ENCODE measurements at places on chromosomes 16 and 17.

DNA sequence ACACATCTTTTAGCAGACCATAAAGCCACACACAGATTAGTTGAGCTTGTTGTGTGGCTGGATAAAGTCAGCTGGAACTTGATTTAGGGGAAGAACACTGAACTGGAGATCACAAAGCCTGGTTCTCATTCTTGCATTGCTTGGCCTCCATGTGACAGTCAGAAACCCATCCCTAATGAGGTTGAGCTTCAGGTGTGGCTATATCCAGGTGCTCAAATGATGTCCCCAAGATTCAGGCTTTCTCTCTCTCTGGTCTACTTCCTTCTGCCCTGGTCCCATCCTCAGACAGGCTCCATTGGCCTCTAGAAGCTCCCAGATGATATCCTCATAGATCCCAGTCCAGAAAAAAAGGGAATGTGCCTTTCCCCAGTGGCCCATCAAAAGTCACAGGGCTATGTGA lies 9.6 kb upstream of the BRD7 start:
- DNase-seq = no peak

DNA sequence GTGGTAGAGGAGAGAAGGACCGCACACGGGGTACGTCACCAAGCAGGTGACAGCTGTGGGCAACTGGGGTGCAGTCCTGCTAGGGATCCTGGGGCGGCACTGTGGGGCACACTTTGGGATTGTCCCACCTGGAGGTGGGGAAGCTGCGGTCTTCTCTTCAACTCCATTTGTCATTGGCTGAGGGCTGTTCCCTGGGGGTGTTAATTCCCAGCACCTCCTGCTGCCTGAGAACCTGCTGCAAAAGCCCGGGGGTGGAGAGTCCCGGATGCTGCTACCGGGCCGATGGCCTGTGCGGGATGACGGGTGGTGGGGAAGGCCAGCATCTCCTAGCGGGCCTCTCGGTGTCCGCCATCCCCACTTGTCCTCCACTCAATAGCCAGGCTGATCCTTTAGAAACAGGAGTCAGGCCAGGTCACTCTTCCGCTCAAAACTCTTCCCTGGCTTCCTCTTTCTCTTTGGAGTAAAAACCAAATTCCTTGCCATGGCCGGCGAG lies 100.2 kb downstream of the CYLD start:
- no peak for DNase-seq

DNA sequence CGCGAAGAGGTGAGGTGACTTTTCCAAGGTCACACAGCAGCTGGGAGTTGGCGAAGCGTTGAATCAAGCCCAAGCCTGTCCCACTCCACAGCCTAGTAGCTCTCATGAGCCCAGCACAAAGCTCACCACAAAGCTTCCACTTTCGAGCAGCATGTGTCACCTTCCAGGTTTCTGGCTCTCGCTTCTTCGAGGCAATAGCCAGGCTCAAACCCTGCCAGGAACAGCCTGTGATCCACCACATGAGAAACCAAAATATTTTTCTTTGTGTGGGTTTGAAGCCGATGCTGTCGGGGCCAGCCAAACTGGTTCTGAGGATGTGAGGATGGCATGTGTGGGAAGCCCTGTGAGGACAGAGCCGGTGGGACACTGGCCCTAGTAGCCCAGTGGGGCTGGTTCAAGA lies 68.1 kb downstream of the COG7 start:
- no peak for DNase-seq

DNA sequence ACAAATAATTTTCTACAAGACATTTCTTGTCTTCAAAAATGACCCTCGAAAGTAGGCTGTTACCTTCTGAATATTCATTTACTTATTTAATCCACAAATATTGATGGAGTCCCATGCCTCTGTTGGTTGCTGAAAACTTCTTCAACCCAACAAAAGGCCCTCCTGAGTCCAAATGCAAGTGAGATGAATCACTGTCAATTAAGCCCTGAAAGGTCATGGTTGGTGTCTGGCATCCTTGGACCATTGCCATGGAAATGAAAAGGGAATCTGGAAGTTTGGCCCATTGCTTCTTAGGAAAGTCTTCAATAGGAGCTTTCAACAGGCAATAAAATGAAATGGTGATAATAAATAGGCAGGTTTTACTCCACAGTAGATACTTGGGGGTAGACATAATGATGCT lies 364.7 kb upstream of the DYNLRB2 start:
- DNase-seq = no peak

DNA sequence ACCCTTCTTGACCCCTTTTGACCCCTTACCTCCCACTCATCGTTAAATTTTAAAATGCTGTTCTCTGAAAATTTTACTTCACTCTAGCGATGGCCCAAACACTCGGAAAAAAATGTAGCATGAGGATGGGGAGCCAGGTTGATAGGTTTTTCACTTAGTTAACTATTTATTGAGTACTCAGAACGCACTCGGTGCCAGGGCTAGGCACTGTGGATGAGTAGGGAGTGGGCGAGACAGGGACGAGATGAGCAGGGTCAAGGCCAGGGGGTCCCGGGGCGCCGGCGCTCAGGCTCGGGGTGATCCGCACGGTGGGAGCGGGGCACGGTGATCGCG lies 392 bp downstream of the ZSCAN32 start:
- DNase-seq = no peak

- DNase-seq = no peak
Measured at GRCh38 chr16:55033225-55034156, 102.8 kb downstream of the IRX5 start.

- DNase-seq = no peak
Measured at GRCh38 chr16:10889855-10890254, 12.9 kb downstream of the CIITA start.

DNA sequence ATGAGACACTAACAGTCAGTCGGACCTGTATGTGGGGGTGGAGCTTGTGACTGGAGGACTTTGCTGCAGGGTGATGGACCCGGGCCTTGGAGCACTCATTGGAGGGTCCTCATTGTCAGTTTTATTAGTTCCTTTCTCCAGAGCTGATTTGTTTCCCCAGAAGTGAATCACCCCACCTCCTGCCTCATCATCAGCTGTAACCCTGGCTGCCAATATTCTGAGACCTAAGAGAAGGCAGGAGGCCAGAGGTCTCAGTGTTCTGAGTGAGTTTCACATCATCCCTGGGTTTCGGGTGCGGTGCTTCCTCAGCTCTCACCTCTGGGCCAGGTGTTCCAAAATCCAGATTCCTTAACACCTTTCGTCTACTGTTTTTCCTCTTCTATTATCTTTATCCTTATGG lies 49.9 kb upstream of the KIFC3 start:
- no peak for DNase-seq

DNA sequence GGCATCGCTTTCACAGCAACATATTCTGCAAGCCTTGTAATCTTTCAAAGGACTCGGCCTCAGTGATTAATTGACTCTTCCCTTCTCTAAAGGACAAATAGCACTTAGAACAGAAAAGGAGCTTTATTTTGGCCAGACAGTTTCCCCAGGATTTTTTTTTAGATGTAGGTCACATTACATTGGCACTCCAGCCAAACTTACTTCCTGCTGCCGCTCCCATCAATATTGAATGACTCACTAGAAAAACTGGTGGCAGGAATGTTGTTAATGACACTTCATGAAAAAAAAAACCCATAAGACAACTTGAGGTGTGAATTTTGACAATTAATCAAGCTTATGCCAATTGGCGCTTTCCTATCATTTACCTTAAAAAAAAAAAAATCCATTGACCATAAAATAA lies 432.6 kb downstream of the TOX3 start:
- DNase-seq = no peak

DNA sequence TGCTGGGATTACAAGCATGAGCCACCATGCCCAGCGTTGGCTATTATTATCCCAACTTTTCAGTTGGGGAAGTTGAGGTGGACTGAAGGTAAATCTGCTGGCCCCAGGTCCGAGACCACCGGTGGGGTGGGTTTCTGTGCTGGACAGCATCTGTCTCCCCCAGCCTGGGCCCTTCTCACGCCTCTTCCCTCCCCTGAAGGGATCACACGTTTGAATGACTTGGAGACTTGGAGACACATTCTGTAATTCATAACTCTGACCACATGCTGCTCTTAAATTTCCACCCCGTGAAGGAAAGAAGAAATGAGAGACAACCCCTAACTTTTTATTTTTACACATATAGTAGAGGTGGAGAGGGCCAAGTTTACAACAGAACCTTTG lies 109.8 kb downstream of the MSI2 start:
- DNase-seq = no peak

GRCh38 chr16:69859105-69859989 lies 91.8 kb upstream of the CLEC18A start:
- DNase-seq = no peak

DNA sequence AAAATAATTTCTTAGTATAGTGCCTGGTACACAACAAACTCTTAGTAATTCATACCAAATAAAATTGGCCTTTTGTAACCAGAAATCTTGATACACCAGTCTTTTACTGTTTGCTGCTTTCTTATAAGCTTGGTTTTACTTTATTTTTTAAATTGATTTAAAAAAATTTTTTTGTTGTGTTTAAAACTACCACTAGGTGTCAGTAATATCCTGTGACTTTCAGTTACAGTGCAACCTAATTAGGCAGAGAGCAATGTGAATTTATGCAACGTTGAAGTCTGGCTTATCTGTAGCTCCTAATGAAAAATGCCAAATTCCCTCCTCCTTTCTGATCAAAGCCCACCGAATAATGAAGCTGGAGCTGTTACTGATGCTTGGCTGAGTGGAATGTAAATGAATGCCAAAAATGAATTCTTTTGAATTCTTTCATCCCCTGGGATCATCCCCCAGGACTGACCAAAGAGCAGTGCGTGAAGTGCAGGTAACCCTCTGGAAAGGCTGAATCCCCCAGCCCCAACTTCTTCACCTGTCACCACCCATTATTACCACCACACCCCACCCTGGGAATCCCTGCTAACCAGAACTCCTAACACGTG lies 3.8 kb downstream of the ERCC4 start:
- peak; percentile 65 for DNase-seq

- no peak for DNase-seq
Measured at GRCh38 chr17:68228817-68229570, 18.8 kb upstream of the AMZ2 start.

DNA sequence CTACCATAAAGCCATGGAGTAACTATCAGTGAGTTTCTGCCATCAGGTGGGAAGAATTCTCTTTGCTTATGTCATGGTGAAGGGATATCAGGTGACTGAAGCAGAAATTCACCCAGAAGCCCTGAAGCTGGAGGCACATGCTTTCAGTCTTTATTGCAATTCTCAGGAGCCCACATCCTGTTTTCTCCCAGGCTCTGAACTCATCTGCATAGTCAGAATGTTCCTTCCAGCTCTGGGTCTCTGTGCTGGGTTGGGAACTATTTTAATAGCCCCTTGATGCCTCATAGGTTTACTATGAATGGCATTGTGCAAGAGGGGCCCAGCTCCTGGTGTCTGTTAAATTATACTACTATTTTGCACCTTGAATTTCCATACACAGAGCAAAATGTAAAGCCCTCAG lies 198.4 kb upstream of the SOX9 start:
- no peak for DNase-seq

GRCh38 chr17:64457156-64457555 lies 8.2 kb downstream of the MILR1 start:
- DNase-seq = no peak

DNA sequence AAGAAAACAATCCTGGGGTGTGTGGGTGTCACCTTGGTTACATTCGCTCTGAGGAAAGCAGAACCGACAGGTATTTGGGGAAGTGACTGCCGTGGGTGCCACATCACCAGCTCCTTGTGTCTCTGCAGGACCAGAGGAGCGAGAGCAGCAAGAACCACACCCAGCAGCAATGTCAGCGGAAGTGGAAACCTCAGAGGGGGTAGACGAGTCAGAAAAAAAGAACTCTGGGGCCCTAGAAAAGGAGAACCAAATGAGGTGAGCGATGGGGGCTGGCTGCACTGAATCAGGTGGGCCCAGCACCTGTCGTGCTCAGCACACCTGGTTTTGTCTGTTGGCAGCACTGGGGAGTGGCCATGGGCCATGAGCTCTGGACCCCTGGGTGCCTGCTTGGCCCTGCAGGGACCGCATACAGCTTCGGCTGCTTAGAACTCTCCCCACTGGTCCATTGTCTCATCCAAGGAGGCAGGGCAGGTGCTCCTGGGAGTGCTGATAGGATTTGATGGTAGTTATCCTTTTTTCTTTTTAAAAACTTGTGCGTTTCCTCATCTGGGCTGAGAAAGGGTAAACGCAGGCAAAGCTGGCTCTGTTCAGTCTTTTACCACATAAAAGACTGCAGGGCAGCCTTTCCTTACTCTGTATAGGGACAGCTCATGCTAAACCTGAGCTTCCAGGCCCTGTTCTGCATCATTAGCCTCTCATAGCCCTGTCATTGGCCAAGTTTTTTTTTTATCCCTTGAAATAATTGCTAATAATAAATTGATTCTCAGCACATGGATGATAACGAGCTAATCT lies 29.4 kb downstream of the HMOX2 start:
- DNase-seq = peak; percentile 93

DNA sequence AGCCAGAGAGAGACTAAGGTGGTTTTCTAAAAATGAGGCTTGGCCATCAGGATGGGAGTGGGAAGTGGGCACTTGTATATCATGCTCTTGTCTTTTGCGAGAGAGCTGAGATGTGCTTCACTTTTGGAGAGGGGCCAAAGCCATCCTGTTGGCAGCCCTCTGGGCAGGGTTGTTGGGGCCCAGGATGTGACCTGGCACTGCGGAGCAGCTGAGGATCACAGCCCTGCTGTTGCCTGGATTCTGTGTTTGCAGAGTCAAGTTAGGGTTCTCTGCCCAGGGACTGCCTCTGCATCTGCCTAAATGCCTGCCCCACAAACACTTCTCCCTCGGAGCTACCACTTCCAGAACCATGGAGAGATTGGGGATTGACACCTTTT lies 71.2 kb downstream of the PLD6 start:
- DNase-seq = no peak

All from CD4-positive, alpha-beta T cell treated with Interleukin-4 for 4 hours (primary cell).